SK-N-MC (cell line): ENCODE measurements at places on chromosomes 5 and 9.

GRCh38 chr5:143878430-143878829 lies 66.5 kb downstream of the HMHB1 start:
- DNase-seq: no peak

DNA sequence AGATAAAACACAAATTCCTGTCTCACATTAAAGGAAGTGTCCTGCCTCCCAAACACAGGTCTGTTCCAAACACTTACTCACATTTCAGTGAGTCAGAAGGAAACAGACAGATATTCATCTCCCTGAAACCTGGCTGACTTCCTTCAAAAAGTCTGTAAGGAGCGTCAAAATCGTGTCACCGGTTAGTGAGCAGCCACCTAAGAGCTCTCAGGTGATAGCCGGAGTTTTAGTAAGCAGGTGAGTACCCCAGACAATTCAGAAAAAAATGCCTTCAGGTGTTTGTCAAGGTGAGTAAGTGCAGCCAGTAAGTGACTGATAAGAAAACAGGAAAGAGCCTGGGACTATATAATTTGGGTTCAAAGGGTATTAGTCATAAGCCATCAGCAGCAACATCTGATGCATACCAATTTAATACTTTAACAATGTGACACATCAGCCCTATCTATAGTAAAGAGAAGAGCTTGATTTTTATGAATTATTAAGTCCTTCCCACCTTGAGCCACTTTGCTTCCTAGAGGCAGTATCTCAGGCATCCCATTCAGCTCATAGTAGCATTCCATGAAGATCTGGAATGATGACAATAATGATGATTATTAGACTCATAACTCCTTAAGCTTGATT lies 1.3 kb upstream of the ITGA2 start:
- DNase-seq: no peak

- no peak for DNase-seq
Measured at GRCh38 chr9:122786338-122786737, 2.4 kb upstream of the OR5C1 start.

GRCh38 chr5:145161391-145161790 lies 673.8 kb downstream of the PRELID2 start:
- no peak for DNase-seq

DNA sequence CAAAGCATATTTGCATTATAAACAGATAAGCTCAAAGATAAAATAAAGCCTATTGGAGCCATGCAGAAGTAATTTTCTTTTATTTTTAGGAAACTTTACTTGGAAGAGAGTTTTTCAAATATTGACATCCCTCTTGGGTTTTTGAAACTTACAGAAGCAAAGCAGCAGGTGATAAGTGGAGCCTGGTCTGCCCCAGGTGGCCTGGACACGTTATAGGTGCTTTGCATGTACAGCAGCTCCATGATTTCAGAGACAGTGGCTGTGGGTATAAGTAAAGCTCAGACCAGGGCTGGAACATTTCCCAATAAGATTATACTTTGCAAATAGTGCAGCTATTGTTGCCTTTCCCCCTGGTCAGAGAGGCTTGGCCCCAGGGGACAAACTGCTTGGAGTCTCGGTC lies 51.5 kb downstream of the CCDC192 start:
- DNase-seq: no peak

DNA sequence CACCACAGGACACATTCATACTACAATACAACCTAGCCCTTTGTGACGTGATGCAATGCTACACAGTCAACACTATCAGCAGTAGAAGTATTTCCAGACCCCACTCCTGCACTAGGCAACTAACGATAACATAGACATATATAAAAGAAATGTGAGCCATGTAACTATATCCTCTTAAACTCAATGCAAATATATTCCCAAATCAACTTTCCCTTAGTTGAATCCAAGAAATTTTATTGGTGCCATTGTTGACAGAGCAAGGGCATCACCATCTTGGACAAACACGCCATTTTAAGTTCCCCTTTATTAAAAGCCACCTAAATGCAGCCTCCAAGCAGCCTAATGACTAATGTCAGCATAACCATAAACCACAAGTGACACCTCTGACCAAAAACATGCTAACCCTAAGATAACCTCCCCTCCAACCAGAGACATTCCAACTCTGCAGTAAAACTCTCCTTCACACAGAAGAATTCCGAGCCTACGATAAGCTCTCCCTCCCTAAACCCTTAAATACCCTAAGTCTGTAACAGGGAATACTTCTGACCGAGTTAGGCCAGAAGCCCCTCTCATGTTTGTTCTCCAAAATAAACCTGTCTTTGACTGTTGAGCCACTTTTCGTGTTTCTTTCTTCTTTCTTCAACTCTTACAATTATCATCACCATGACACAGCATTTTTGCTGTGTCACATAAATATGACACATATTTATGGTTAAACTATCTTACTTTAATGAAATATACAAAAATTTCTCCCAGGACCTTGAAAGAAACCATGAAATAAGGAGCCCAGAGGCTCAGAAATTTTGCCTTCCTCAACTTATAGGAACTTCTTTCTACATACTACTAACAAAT lies 1497.8 kb downstream of the EFNA5 start:
- no peak for DNase-seq

- DNase-seq: no peak
Measured at GRCh38 chr5:35229076-35230037, 930 bp downstream of the PRLR start.

DNA sequence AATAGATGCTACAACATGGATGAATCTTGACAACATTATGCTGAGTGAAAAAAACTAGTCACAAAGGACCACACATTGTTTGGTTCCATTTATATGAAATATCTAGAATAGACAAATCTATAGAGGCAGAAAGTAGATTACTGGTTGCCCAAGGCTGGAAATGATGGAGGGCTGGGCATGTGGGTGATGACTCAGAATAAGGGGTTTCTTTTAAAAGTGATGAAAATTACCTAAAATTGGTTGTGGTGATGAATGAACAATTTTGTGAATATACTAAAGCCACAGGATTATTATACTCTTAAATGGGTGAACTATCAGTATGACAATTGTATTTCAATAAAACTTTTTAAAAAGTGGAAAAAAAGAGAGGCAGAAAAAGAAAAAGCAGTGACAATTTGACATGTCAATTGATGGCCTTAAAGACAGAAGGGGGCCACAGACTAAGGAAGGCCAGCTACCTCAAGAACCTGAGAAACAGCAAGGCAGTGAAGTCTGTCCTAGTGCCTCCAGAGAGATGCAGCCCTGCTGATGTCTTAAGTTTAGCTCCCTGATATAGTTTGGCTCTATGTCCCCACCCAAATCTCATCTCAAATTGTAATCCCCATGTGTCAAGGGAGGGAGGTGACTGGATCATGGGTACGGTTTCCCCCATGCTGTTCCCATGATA lies 182.7 kb downstream of the PIK3R1 start:
- DNase-seq: no peak

- DNase-seq: no peak
Measured at GRCh38 chr9:37534412-37534811, 41.8 kb downstream of the FBXO10 start.

DNA sequence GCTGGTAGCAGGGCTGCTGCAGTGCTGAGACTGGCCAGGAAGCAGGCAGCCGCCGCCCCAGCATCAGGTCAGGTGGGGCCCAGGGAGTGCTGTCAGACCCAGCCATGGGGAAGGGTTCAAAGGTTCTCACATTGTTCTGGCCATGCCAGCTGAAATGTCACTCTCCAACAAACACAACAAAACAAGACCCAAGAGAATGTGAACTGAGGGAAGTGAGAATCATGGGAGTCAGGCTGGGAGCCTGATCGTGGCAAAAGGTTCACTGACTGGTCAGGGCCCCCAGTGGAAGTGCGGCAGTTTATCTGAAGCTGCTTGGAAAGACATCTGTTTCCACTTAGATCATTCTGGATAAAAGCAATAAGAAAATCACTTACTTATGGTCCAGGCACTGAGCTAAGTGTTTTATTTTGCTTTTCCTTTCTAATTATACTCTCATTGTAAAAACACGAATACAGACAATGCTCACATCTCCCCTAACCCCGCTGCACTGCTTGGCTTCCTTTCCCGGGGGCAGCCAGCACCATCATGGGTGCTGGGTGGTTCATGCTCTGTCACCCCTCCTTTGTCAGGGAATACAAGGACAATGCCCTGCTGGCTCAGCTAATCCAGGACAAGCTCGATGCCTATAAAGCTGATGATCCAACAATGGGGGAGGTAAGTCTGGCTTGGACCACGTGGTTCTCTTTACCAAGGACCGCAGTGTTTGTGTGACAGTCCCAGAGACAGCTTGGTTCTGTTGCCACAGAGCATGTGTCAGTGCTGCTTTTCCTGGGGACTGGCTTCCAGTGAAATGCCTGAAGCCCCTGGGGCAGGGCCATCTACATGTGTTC lies 41.9 kb upstream of the CFAP157 start:
- DNase-seq: no peak

DNA sequence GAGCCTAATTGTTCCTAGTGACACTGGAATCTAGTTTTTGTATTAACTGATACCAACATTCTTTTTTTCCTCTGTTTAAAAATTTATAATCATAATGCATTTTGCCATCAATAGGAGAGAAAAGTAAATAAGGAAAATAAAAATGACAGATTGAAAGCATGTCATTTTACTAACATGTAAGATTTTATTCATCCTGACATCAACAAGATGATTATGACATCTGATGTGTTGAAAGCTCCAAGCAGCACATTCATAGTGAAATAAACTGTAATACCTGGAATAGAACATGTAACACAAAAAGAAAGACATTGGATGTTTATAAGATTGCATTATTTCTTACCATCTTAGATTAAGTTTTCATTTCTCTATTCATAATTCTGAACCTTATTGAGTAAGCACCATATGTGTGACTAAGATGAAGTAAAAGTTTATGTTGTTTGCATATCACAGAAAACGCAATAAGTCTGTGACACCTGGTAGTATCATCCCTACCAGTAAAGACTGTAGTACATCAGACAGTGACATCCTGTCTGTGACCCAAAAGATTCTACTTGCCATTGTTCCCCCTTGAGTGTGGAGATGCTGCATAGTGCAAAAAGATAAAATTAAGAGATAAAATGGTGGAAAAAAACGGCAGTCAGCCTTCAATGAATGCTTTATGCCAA lies 225.6 kb downstream of the PCSK5 start:
- no peak for DNase-seq

DNA sequence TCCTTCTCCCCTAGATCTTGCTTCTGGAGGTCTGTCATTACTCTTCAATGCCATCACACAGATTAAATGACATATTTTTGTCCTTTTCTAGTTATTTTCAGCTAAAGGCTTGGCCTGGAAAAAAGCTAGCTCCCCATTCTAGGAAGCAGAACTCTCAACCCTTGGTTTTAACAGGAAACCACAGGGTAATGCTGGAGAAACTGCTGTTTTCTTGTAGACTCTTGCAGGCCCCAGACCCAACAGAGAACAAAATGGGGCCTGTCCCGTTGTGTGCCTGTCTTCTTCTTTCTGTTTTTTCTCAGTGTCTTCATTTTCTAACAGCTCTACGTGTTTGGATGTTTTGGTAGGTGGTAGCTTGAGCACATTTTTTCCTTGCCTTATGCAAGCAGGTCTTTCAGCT lies 21.5 kb downstream of the DCANP1 start:
- no peak for DNase-seq

DNA sequence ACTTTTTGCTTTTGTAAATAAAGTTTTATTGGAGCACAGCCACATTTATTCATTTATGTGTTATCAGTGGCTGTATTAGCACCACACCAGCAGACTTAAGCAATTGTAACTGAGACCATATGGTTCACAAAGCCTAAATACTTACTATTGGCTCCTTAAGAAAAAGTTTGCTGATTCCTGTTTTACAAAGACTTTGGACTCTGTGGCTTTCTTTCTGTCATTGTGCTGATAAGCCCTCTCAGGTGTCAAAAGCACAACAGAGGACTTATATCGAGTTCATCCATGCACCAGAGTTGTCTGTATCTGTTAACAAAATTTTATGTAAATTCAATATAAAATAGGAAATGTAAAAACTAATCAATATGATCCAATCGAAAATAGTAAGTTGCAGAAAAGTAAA lies 55.6 kb upstream of the PCSK5 start:
- DNase-seq: no peak

DNA sequence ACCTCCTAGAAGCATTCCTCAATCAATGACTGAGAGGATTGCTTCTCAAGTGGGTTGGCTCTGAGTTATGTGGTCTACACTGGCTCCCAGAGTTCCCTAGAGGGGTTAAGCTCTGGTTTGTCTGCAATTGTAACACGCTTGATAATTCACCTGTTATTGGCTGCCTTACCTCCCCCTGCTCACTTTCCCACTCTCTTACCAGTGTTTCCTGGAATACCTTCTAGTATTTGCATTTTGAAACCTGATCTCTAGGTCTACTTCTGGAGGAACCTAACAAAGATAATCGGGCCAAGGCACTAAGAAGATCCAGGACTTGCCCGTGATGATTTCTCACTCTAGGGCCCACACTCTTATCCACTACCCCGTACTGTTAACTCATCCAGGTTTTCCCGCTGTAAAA lies 110.1 kb upstream of the MAP3K1 start:
- DNase-seq: no peak

DNA sequence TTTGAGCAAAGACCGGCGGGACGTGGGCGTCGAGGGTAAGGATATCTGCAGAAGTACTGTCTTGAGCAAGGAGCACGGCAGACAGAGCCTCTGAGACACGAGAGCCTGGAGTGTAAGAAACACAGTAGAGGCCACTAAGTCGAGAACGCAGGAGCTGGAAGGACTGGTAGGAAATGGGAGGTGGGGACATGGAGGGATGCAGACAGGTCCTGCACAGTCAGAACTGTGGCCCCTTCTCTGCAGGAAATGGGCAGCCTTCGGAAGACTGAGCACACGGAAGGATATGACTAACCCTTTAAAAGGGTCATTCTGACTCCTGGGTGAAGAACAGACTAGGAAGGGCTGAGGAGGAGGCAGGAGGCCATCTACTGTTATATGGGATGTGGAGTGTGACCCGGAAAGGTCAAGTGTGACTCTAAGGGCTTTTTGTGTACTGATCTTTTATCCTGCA lies 1.4 kb upstream of the CAMSAP1 start:
- no peak for DNase-seq

- DNase-seq: no peak
Measured at GRCh38 chr5:139849942-139850341, 54.3 kb downstream of the PSD2 start.

DNA sequence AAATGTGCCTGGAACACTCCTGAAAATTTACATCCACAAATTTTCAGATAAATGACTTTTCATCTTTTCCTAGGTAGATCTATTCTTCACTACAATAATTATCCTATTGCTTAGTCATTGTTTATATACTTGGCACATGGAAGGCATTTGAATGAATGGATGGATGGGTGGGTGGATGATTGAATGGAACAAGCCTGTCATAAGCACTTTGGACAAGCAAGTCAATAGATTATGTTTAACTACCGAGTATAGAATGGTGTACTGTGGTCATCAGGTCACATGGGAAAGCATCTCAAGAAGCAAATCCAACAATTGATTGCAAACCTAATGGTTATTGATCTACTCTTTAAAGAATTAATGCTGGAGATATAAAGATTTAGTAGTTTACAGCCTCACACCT lies 114.4 kb upstream of the DMRTA1 start:
- no peak for DNase-seq
